Foreskin fibroblast (primary cell): ENCODE measurements at places on chromosomes 2 and 18.

- no peak for DNase-seq
These were observed 239.3 kb upstream of the CDH20 start for GRCh38 chr18:61093965-61094364.

- no peak for DNase-seq
These were observed 418.8 kb upstream of the HS6ST1 start for GRCh38 chr2:128737546-128737826.

DNA sequence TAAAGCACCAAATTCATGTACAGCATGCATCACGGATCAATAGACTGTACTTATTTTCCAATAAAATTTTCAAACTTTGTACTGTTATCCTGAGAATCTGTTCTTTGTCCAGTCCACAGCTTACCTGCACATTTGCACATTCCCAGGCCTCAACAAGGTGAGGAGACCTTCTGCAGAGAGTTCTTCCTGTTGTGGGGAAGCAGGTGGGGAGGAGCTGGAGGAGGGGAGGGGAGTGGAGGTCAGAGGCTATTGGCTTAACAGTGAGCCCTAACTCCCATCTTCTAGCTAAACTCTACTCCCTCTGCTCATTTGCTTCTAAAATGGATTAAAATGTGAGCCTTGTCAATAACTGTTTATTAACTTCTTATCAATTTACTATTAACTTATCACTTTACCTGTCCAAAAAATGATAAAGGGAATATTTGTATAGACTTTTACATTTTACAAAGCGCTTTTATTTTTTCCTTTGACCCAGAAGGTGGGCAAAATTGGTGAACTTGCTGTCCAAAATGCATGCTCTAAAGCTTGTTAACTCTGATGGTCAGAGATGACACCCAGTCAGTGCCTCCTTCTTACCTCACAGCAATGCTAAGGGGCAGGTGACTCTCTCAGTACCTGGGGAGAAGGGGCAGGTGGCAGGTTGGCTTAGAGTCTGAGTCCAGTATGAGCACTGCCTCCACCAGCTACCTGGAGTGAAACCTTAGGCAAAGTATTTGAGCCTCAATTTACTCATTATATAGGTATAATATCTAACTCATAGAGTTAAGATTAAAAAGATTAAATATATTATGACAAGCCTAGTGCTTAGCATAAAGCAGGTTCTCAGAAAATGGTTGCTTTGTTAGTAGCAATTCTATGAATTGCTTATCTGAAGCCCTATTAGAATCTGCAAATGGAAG, 6.8 kb upstream of the IL1RL2 start:
- DNase-seq = no peak

- DNase-seq = no peak
These were observed 821.8 kb downstream of the MBD2 start for GRCh38 chr18:53402670-53403069.

GRCh38 chr18:23671564-23671963, 8.9 kb upstream of the ANKRD29 start:
- no peak for DNase-seq

DNA sequence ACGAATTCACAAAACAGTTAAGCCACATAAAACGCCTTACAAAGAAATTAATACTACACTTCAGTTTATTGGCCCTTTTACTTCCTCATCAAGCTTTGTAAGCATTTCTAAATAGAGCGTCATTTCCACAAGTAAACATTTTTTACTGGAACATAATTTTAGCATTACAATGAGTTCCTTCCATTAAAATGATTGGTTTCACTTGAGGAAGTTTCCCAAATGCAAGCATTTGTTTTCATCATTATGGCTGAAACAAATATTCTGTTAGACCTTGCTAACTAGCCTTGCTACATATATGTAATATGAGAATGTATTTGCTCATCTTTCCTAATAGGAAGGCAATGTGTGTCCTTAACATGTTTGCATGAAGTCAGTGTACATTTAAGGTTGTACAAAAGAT, 579.1 kb downstream of the IRS1 start:
- peak; percentile 38 for DNase-seq

DNA sequence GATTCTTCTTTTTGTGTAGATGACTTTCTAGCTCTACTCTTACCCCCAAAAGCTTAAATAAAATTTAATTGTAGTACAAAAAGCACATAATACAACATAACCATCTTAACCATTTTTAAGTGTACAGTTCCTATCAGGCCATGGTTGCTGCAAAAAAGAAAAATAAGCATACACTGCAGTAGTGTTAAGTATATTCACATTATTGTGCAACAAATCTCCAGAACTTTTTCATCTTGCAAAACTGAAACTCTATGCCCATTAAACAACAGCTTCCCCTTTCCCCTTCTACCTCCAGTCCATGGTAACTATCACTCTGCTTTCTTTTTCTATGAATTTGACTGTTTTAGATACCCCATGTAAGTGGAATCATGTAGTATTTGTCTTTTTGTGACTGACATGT, 18.1 kb downstream of the PPM1B start:
- DNase-seq = no peak

DNA sequence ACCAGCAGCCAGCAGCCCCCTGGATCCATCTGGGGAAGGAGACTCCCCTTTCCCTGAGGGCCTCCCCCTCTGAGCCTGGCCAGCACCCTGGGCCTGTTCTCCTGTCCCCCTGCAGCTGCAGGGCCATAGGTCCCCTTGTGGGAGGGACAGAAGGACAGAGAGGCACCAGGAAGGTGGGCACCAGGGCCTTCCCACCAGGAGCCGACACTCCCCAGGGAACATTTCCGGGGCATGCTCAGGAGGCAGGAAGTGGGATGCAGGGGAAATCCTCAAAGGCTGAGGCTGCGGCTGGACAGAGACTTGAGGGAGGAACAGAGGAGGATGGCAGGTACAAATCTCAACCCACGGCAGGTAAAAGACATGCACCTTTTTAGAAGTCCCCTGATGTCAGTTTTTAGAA, 14.4 kb upstream of the DNMT3A start:
- DNase-seq = no peak

DNA sequence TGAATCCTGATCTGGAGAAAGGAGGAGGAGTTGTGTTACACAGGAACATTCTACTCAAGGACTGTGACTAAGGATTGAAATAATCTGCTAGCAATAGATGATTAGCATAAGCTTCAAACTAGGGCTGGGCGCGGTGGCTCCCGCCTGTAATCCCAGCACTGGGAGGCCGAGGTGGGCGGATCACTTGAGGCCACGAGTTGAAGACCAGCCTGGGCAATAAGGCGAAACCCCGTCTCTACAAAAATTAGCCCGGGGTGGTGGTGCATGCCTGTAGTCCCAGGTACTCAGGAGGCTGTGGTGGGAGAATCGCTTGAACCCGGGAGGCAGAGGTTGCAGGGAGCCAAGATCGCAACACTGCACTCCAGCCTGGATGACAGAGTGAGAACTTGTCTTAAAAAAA, 1.5 kb downstream of the TRMT61B start:
- no peak for DNase-seq

- DNase-seq = no peak
These were observed 1.7 kb upstream of the PMAIP1 start for GRCh38 chr18:59898093-59898492.

GRCh38 chr2:67309281-67309680, 87.9 kb upstream of the ETAA1 start:
- DNase-seq = peak; percentile 70

- peak; percentile 77 for DNase-seq
These were observed 21.2 kb downstream of the GRB14 start for GRCh38 chr2:164599954-164600589.

DNA sequence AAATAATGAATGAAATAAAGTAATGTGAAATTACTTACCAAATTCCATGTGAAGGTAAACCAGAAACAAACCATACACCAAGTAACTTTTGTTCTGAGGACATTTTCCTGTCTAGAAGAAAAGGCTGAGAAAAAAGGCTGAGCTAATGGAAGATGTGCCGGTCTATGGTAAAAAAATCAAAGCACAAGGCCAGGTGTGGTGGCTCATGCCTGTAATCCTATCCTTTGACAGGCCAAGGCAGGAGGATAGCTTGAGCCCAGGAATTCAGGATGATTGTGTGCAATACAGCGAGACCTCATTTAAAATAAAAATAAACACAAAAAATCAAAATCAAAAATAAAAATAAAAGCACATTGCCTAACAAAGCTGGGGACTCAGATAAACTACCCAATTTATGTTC, 6.7 kb downstream of the ORC4 start:
- DNase-seq = no peak
